Right lobe of liver (tissue), 6 donors: ENCODE measurements at places on chromosomes 3 and 15. TPM values are rescaled to one million over a fixed set of nuclear protein-coding genes. Genes with fewer than 3 reads are reported as not detected.

Gene ARGFX
- not detected for total RNA-seq

GRCh38 chr15:49877873-49878521, 241.0 kb downstream of the ATP8B4 start:
- no peaks in the 10 kb centered on the region for H3K36me3 ChIP-seq
- no peak for DNase-seq
- H3K27ac ChIP-seq: no peak overlapping the region

GRCh38 chr3:63479661-63480035, 172.8 kb upstream of the SNTN start:
- no peak for DNase-seq
- no peaks in the 10 kb centered on the region for H3K27me3 ChIP-seq
- no peak overlapping the region for H3K4me3 ChIP-seq
- H3K36me3 ChIP-seq: no peaks in the 10 kb centered on the region
- no peak overlapping the region for H3K27ac ChIP-seq
- H3K4me1 ChIP-seq: no peaks in the 10 kb centered on the region

- H3K27me3 ChIP-seq: no peaks in the 10 kb centered on the region
- H3K36me3 ChIP-seq: no peaks in the 10 kb centered on the region
- DNase-seq: no peak
- no peaks in the 10 kb centered on the region for H3K4me1 ChIP-seq
- no peak overlapping the region for H3K27ac ChIP-seq
Observed at GRCh38 chr3:158792709-158793108, 9.1 kb upstream of the MFSD1 start.

GRCh38 chr3:56980798-56981390, 79.6 kb upstream of the SPATA12 start:
- DNase-seq: no peak
- H3K36me3 ChIP-seq: no peaks in the 10 kb centered on the region
- H3K27ac ChIP-seq: no peak overlapping the region
- H3K4me3 ChIP-seq: no peak overlapping the region
- H3K4me1 ChIP-seq: no peaks in the 10 kb centered on the region
